ENCODE measurements at places on chromosomes 3 and 15.

DNA sequence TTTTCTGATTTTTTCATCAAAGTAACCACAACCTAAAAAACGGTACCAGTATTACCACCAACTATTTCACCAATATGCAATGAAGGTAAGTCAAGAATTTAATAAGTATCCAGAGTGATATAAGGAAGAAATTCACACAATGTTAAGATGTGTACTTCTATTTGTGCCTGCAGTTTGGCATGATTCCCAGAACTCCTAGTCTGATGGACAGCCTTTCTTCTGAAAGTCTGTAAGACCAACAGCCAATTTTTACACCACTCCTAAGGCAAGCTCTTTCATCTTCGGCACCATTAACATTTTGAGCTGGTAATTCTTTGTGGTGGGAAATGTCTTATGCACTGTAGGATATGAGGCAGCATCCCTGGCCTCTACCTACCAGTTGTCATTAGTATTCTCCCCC lies 108.3 kb downstream of the VPS13C start:
- no peak for DNase-seq

DNA sequence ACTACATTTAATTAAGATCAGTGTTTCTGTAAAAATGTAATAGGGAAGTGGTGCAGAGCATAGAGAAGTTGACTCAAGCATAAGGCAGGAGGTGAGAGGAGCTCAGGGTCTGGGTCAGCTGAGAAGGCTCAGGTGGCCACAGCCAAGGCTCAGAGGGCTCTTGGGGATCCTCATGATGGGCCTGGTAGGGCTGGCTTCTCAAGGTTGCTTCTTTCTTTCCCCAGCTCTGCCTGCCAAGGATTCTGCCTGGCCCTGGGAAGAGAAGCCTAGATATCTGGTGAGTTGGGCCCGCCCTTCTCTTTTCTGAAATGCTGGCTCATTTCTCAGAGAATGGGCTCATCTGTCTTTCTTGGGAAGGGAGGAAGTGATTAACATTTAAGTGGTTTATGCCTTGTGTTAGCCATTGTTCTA lies 6.5 kb downstream of the ZNF589 start:
- no peak for DNase-seq

GRCh38 chr3:20141851-20142250 lies 44.2 kb downstream of the SGO1 start:
- DNase-seq = no peak

DNA sequence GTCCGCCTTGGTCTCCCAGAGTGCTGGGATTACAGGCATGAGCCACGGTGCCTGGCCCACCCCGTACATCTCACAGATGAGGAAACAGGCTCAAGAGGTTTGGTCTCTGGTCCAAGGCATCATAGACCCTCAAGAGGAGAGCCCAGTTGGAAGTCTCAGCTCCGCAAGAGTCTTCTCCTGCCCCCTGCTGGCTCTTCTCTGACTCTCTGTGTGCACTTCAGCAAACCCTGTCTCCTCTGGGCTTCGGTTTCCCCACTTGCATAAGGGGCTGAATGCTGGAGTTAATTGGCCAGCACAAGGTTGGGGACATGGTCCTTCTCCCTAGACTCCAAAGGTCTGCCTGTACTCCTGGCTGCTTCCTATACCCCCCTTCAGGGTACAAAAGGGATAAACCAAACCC lies 3.9 kb downstream of the MST1R start:
- DNase-seq = no peak

GRCh38 chr3:111603679-111604078 lies 8.5 kb upstream of the ZBED2 start:
- no peak for DNase-seq
